Metanephros (tissue), 2 donors: ENCODE measurements at places on chromosomes 11 and 22. TPM values are rescaled to one million over a fixed set of nuclear protein-coding genes. Genes with fewer than 3 reads are reported as not detected.

KCNK4 gene
- total RNA-seq, result not detected

XKR3 gene
- total RNA-seq, result not detected

BAD gene
- total RNA-seq, result 101 TPM

CRYBA4 gene
- not detected for total RNA-seq

OTOG gene
- 0.23 TPM for total RNA-seq

RAG2 gene
- 0.58 TPM for total RNA-seq

TEX12 gene
- total RNA-seq, result 1.3 TPM

RIBC2 gene
- total RNA-seq, result 3.2 TPM

MOV10L1 gene
- total RNA-seq, result 0.99 TPM

RTCB gene
- 56.6 TPM for total RNA-seq

ZFP91 gene
- 38.0 TPM for total RNA-seq

NFAM1 gene
- total RNA-seq, result 1.9 TPM

NXPE4 gene
- not detected for total RNA-seq

GGA1 gene
- 52.0 TPM for total RNA-seq

SLN gene
- total RNA-seq, result 441 TPM

TMEM191B gene
- 3.1 TPM for total RNA-seq

POU2AF2 gene
- total RNA-seq, result not detected

MRPL16 gene
- total RNA-seq, result 36.0 TPM

HORMAD2 gene
- not detected for total RNA-seq

SEC14L6 gene
- 6.5 TPM for total RNA-seq

MS4A4A gene
- total RNA-seq, result 7.9 TPM

LDLRAD3 gene
- 23.9 TPM for total RNA-seq

BBOX1 gene
- 12.7 TPM for total RNA-seq

SYT8 gene
- 0.82 TPM for total RNA-seq

SLC25A22 gene
- 10.7 TPM for total RNA-seq
